Renal cortex interstitium (tissue), 15 donors: ENCODE measurements at places on chromosomes 3 and 15. TPM values are rescaled to one million over a fixed set of nuclear protein-coding genes. Genes with fewer than 3 reads are reported as not detected.

The TMEM207 gene
- polyA plus RNA-seq = 17.7 TPM

The CCR8 gene
- polyA plus RNA-seq = not detected

The ARPP21 gene
- polyA plus RNA-seq = 1.4 TPM

DNA sequence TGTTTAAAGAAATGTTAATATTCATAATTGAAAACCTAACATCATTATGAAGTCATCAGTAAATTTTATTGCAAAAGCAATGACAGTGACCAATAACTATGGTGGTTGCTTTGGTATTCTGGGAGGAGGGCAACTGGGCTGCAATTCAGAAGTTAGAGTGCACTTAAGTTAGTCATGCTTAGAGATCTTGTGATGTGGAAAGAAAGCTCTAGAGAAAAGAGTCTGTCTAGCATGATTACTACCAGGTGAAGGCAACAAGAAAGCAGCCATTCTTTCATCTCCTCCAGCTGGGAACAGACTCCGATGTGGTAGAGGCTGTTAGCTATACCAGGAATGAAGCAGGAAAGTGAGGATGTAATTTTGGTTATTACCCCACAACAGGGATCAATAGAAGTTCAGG, 625.6 kb downstream of the SI start:
- DNase-seq = no peak

- no peak for DNase-seq
Measured at GRCh38 chr15:41408234-41408641, 5.9 kb upstream of the NDUFAF1 start.

- DNase-seq = no peak
Measured at GRCh38 chr15:89358435-89358754, 23.8 kb upstream of the POLG start.

The GOLGA6D gene
- 0.20 TPM for polyA plus RNA-seq

DNA sequence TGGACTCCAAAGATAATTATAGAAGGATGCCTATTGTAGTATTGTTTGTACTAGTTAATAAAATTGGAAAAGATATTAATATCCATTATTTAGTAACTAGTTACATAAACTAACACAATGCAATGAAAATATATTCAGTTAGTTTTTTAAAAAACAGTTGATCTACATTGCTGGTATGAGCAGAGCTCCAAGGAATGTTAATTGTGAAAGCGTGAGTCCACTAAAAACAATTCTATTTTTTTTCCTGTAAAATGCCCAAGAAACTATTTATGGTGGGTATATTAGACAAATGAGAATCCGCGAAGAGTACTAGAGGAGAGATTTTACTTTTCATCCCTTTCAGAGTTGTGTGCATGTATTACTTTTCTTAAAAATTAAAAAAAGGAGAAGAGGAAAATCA, 104.3 kb downstream of the MCTP2 start:
- no peak for DNase-seq

The ADCY5 gene
- 10.9 TPM for polyA plus RNA-seq

The CEMIP gene
- polyA plus RNA-seq = 3.5 TPM

GRCh38 chr3:115720983-115721382, 97.7 kb downstream of the GAP43 start:
- DNase-seq = no peak

The OR5K2 gene
- not detected for polyA plus RNA-seq

The OR5K1 gene
- not detected for polyA plus RNA-seq

- DNase-seq = no peak
Measured at GRCh38 chr3:186115239-186115996, 6.5 kb upstream of the ETV5 start.
